ENCODE measurements at places on chromosomes 2 and 18.
A peak's percentile ranks its signal among the peaks of the same experiment; 100 is the strongest.

DNA sequence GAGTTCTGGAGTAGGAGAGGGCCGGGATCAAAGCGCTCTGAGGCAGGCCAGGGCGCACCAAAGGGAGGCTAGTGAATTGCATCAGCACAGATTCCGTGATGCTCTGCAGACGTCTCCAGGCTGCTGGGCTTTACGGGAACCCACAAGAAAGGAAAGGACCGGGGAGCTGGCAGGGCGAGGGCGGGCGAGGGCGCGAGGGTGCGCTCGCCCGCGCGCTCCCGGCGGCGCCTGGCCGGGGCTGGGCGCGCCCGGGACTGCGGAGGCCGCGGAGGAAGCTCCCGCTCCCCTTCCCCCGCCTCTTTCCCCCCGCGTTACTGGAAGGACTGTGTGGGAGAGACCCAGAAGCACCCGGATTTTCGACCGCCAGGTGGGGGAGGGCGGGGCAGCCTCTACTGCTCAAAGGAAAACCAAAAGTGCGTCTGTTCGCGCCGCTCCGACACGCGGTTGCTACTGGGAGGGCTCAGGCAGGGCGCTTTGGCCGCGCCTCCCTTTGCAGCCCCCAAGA lies 2.4 kb upstream of the FOSL2 start:
- DNase-seq, result no peak
- H3K27me3 ChIP-seq, result peaks cover 29% of the 10 kb centered on the region
- H3K27ac ChIP-seq, result no peak overlapping the region
- no peaks in the 10 kb centered on the region for H3K36me3 ChIP-seq

- H3K4me3 ChIP-seq, result no peak overlapping the region
- no peak overlapping the region for H3K27ac ChIP-seq
- peak; percentile 58 for DNase-seq
- no peaks in the 10 kb centered on the region for H3K36me3 ChIP-seq
These were observed 51.5 kb upstream of the DCC start for GRCh38 chr18:52288403-52289004.

GRCh38 chr18:54506516-54507261 lies 84.4 kb upstream of the DYNAP start:
- no peak overlapping the region for H3K27ac ChIP-seq
- H3K36me3 ChIP-seq, result no peaks in the 10 kb centered on the region
- H3K27me3 ChIP-seq, result no peaks in the 10 kb centered on the region
- DNase-seq, result no peak
- no peak overlapping the region for H3K4me3 ChIP-seq

DNA sequence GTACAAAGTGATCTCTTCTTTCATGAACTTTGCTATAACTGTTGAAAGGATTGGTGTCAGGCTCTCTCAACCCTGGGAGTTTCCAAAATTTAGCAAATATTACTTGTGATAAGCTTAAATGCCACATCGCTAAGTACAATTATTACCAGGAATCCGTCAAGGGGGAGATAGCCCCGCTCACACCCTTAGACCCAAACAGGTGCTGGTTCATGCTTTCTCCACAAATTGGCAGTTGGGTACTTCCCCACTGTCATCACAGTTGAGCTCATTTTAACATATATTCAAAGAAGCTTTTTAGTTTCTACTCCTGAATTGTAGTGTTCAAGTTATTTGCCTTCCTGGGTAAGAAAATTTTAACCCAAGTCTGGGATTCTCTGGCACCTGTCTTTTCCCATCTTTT lies 29.8 kb upstream of the EPB41L5 start:
- H3K27me3 ChIP-seq, result no peaks in the 10 kb centered on the region
- H3K4me3 ChIP-seq, result no peak overlapping the region
- H3K27ac ChIP-seq, result no peak overlapping the region
